ENCODE measurements at places on chromosomes 13 and 19. TPM values are rescaled to one million over a fixed set of nuclear protein-coding genes. Genes with fewer than 3 reads are reported as not detected.

DNA sequence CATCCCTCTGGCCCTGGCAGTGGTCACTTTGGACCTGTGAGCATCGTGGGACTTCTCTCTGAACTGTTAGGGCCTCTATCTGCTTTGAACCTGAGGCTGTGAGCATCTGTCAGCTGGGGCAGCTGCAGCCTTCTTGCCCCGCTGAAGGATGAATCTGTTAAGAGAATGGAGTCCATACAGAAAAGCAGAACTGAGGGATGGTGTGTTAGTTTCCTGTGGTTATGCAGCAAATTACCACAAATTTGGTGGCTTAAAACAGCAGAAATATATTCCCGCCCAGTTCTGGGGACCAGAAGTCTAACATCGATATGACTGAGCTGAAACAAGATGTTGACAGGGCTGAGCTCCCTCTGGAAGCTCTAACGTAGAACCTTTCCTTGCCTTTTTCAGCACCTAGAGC is 1.6 kb upstream of the ZNF497 start:
- no peak for DNase-seq

DNA sequence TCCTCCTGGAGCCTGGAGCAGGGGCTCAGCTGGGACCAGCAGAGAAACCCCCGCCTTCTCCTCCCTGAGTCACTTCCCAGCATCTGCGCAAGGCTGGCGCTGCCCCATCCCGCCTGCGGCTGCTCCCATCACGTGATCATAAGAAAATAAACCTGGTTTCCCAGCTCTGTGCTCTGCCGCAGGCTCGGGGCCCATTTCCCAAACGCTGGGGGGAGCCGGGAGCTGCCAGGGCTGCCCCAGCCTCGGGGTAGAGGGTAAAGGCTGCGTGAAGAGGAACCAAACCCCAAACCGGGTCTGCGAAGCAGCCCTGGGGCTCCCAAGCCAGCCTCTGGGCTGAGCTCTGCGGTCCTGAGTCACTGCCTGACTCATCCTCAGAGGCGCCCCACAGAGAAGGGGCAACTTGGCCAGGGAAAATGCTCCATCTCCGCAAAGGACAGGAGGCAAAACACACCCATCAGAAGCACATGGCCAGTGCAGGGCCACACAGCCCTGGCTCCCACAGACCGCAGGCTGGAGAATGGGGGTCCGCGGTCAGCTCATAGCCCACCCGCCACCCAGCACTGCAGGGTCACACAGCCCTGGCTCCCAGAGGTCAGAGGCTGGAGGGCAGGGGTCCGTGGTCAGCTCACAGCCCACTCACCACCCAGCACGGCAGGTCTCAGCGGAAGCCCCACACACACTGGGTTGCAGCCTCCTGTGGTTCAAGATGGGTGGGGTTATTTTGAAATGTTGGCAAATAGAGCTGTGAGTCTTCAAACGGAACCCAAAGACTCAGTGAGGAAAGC is 67.1 kb downstream of the RASA3 start:
- no peak for DNase-seq

Gene ITM2B
- total RNA-seq: 475 TPM

Gene ZNF490
- 4.9 TPM for total RNA-seq

GRCh38 chr19:33064458-33064791 is 263 bp downstream of the RHPN2 start:
- DNase-seq: no peak

Gene PRRG2
- total RNA-seq: 5.4 TPM

GRCh38 chr13:98609756-98610155 is 32.8 kb upstream of the STK24 start:
- no peak for DNase-seq

DNA sequence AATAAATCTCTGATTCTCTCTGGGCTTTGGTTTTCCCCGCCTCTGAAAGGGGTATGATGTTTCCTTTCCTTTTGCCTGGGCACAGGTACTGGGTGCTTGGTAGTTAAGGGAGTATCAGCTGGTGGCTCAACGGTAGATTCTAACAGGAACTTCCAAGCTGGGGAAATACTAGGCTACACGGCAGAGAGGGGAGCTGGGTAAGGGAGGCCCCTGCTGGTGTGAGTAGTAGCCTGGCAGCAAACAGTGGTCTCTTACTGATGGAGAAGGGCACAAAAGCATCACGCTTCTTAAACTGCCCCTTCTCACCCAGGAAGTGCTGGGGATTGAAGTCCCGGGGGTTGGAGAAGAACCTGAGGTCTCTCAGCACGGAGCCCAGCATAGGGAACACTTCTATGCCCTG is 26.9 kb upstream of the CYP2A7 start:
- no peak for DNase-seq

- no peak for DNase-seq
These were observed 473.5 kb downstream of the GPC6 start for GRCh38 chr13:93700115-93700514.

DNA sequence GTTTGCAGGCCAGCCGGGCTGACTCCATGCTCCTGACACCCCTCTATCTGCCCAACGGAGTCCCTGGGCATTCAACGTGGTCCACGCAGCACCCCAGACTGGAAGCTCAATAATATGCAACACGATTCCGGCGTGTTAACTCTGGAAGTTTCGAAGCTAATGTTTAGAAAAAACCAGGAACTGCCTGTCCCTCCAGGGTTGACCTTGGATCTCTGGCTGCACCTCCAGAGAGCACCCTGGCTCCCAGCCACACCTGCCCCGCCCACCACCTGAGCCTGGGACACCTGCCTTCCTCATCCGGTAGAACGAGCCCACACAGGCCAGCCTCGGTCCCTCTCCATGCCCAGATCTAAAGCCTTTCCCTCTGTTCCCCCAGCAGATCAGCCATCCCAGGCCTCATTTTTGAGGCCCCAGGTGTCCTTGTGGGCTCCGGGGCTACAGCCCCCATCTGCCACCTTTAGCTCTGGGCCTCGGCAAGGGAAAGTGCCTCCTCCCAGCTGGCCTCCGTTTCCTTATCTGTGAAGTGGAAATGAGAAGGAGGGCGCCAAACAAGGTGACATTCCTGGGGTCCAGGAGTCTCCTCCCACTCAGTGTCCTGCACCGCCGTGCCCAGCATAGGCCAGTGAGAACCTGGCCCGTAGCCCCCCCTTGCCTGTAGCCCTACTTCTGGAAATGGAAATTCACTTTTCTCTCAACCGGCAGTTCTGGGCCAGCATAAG is 38.7 kb downstream of the KLF2 start:
- no peak for DNase-seq

Gene KLK15
- total RNA-seq: not detected

Gene IGFL1
- 7.9 TPM for total RNA-seq

- no peak for DNase-seq
These were observed 156.5 kb downstream of the KDM4B start for GRCh38 chr19:5125376-5125775.

Gene AP1M2
- 29.0 TPM for total RNA-seq

DNA sequence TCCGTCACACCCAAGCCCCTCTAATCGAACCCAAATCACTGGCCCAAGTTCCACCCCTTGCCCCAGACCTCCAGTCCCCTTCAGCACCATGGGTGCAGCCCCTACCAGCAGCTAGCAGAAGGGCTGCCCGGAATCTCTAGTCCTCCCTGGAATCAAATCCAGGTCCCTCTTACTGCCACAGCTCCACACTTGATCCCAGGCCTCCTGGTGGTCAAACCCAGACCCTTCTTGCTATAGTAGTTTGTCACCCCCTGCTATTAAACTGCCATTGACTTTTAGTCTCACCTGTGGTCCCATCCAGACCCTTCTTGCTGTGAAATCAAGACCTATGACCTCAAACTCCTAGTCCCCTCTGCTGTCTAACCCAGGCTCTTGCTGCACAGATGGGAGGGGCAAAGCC is 8.7 kb downstream of the HIPK4 start:
- no peak for DNase-seq

DNA sequence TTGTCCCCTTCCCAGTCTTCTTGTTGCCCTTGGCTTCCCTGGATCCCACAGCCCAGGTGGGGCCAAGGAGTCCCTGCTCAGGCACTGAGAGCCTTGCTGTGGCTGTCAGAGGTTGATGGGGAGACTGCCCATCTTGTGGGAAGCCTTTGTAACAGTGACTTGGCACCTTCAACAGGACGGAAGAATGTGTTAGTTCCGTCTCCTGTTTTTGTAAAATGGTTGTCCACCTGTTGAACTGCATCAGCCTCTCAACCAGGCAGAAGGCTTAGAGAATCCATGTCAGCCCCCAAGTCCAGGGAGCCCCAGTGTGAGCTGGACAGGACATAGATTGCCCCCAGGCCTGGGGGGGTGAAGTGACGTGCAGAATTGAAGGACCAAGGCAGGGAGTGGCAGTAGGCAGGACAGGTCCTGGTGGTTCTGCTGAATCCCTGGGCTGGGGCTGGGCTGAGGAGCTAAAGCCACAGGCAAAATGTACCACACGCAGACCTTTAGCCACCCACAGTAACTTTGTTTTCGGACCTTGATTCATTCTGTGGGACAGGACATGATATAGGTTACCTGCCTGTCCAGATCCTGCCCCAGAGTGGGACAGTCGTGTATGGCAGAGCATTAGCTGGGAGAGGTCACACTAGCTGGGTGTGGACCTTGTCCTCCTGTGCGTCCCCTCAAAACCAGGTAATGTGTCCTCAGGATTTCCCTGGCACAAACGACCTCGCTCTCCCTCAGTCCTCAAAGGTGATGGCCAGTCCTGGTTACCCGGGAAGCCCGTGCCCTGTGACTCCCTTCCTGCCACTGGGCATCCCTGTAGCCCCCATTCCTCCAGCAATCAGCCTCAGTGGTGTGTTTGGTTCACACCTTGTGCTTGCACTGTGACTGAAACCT is 47.0 kb downstream of the GATAD2A start:
- DNase-seq: no peak

- no peak for DNase-seq
These were observed 6.5 kb downstream of the SOX1 start for GRCh38 chr13:112073245-112074138.

- DNase-seq: no peak
These were observed 3.5 kb upstream of the UBAC2 start for GRCh38 chr13:99197117-99197651.

DNA sequence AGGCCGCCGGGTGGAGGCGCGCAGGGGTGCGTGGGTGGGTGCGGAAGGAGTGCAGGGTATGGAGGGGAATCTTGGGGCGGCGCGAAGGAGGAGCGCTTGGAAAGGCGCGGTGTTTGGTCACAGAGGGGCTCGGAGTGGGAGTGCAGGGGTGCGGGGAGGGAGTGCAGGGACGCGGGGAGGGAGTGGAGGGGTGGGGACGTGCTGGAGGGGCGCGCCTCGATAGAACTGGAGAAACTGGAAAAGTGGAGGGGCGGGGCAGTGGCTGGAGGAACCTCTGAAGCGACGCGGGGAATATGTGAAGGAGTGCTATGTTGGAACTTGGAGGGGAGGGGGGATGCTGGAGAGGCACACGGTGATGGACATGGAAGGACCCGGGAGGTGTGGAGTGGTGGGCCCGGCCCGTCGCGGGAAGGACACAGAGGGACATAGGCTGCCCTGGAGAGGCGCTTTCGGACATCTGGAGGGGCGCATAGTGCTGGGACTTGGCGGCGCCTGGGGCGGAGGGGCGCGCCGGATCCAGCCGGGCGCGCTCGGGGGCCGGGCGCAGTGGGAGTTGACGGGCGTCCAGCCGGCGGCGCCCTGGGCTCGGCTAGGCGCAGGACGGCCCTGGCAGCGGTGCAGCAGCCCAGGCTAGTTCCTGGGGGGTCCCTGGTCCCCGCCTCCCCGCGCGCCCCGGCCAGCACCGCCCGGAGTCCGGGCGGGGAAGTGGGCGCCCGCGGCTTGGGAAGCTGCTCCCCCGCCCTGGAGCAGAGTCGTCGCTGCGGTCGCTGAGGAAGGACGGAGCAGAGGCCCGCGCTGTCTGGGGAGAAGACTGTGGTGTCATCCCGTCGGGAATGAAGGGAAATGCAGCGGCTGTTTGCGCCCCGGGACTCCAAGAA is 20.8 kb upstream of the SGCG start:
- no peak for DNase-seq

DNA sequence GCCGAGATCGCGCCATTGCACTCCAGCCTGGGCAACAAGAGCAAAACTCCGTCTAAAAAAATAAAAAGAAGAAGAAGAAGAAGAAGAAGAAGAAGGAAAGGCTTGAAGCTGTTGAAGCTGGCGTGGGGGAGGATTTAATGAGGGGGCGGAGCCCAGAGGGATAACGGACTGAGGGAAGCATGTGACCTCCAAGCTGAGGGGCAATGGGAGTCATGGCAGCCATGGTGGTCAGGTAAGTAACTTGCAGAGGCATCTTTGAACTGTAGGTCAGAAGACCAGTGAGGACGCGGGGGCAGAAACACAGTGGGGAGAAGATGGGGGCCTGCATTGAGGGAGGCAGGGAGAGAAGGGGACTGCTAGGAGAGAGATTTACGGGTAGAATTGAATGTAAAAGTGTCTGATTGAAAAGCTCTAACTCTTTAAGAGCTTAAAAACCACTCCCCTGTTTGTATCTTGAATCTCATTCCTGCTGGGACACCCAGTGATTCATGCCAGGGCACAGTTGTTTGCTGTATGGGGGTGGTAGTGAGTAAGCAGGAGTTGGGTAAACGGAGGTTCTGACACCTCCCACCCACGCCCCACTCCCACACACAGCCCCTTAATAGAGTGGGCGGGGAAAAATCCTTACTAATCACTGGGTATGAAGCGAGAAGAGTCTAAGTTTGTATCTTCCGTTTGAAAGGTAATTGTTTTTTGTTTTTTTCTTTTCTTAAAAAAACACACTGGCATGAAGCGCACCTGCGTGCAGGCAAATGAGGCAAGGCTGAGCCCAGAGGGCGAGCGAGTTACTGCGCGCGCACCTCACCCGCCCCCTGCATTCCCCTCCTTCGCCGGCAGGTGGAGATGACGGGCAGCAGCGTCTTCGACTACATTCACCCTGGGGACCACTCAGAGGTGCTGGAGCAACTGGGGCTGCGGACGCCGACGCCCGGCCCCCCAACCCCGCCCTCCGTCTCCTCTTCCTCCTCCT is 13.0 kb downstream of the TMEM160 start:
- no peak for DNase-seq

GRCh38 chr13:36323951-36324566 is 22.1 kb downstream of the SPART start:
- no peak for DNase-seq

DNA sequence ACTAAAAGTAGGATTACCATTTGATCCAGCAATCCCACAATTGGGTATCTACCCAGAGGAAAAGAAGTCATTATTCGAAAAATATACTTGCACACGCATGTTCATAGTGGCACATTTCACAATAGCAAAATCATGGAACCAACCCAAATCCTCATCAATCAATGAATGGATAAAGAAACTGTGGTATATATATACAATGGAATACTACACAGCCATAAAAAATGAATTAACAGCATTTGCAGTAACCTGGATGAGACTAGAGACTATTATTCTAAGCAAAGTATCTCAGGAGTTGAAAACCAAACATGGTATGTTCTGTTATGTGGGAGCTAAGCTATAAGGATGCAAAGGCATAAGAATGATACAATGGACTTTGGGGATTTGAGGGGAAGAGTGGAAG is 3.0 kb downstream of the ZNF708 start:
- DNase-seq: no peak

- DNase-seq: no peak
These were observed 105.6 kb downstream of the POSTN start for GRCh38 chr13:37492741-37493514.

DNA sequence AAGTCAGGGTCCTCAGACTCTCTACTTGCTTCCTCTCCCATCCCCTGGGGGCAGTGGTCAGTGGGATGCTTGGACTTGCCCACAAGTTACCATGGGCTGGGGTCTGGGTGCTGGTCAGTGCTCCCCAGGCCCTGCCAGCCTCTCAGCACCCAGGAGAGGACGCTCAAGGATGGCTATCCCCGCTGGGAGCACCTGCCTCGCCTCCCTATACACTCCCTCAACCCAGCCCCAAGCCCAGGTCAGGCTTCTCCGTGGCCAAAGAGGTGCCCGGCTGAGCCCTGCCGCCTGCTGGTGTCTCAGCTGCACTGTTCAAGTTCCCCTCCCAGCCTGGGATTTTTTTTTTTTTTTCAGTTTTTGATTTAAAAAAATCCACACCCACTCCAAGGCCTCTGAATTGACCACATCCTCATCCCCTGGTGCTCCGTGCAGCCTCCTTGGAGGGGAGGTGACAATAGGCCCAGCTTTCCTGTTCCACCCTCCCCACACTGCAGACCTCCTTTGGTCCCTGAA is 10.8 kb downstream of the F2RL3 start:
- DNase-seq: no peak

Data from vagina (tissue), 2 donors.